ENCODE measurements at places on chromosomes 16 and 17.

DNA sequence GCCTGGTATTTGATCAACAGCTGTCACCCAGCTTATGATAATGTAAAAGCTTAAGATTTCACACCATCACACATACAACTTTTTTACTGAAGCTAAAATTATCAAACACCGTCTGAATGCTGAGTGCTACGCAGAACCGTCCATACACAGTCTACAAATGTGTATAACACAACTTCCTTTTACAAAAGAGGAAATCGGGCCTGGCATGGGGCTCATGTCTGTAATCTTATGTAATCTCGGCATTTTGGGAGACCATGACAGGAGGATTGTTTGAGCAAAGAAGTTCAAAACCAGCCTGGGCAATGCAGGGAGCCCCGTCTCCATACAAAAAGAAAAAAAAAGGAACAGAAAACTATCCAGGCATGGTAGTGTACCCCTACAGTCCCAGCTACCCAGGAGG, 19.6 kb upstream of the QRICH2 start:
- no peak for DNase-seq
- H3K27ac ChIP-seq, result no peak overlapping the region
- H3K4me1 ChIP-seq, result no peaks in the 10 kb centered on the region
- no peaks in the 10 kb centered on the region for H3K27me3 ChIP-seq

GRCh38 chr16:67499106-67499505, 15.8 kb upstream of the AGRP start:
- no peaks in the 10 kb centered on the region for H3K27me3 ChIP-seq
- H3K4me1 ChIP-seq, result no peaks in the 10 kb centered on the region
- no peak overlapping the region for H3K27ac ChIP-seq
- H3K4me3 ChIP-seq, result no peak overlapping the region
- no peak for DNase-seq

- H3K4me1 ChIP-seq, result peaks cover 12% of the 10 kb centered on the region
- H3K27me3 ChIP-seq, result no peaks in the 10 kb centered on the region
- no peak overlapping the region for H3K4me3 ChIP-seq
- DNase-seq, result peak; percentile 92
These were observed 11.3 kb downstream of the MCRIP1 start for GRCh38 chr17:81821603-81822311.

- H3K4me1 ChIP-seq, result no peaks in the 10 kb centered on the region
- no peaks in the 10 kb centered on the region for H3K27me3 ChIP-seq
- H3K4me3 ChIP-seq, result no peak overlapping the region
- DNase-seq, result no peak
These were observed 90.9 kb upstream of the EEF2KMT start for GRCh38 chr16:5188318-5188988.

DNA sequence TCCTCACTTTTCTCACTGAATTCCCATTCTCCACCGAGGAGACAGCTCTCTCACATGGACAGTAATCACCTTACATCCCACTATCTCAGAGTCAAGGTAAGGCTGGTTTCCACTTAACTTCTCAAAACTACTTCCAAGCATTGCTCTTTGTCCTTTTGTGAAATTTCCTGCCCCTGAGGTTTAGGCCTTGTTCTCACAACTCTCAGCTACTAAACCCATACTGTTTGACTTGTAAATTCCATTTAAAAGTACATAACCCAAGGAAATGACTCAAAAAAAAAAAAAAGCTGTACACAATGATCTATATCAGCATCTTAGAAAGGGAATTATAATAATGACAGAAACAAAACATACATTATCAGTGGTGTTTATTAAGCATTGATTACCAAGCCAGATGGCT, 8.8 kb downstream of the CDC27 start:
- no peak overlapping the region for H3K4me3 ChIP-seq
- H3K4me1 ChIP-seq, result peaks cover 3% of the 10 kb centered on the region
- H3K27me3 ChIP-seq, result no peaks in the 10 kb centered on the region
- no peak overlapping the region for H3K27ac ChIP-seq

DNA sequence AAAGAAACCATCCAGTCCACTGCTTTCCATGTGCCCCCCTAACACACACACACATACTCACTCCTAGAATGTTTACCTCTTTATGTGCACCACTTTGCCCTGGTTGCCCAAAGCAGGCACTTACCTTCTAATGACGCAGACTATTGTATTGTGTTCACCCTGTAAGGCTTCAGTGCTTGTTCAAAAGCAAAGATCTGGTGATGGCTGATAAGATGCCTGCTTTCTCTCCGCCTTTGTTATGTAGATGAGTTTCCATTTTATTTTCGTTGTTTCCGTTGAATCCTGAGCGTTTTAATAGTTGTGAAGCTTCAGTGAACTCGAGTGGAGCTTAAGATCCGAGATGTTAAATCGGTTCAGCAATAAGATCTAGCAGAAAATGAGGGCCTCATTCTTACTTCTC, 452.7 kb downstream of the TMEM114 start:
- no peaks in the 10 kb centered on the region for H3K4me1 ChIP-seq
- no peak overlapping the region for H3K4me3 ChIP-seq
- no peaks in the 10 kb centered on the region for H3K36me3 ChIP-seq

GRCh38 chr17:50807009-50807408, 28.4 kb upstream of the WFIKKN2 start:
- DNase-seq, result no peak
- H3K27me3 ChIP-seq, result no peaks in the 10 kb centered on the region
- no peak overlapping the region for H3K27ac ChIP-seq
- H3K4me3 ChIP-seq, result no peak overlapping the region
- no peaks in the 10 kb centered on the region for H3K4me1 ChIP-seq

GRCh38 chr17:76156662-76156991, 15.6 kb upstream of the FOXJ1 start:
- DNase-seq, result no peak
- H3K27ac ChIP-seq, result no peak overlapping the region
- H3K4me3 ChIP-seq, result no peak overlapping the region
- peaks cover 10% of the 10 kb centered on the region for H3K4me1 ChIP-seq

DNA sequence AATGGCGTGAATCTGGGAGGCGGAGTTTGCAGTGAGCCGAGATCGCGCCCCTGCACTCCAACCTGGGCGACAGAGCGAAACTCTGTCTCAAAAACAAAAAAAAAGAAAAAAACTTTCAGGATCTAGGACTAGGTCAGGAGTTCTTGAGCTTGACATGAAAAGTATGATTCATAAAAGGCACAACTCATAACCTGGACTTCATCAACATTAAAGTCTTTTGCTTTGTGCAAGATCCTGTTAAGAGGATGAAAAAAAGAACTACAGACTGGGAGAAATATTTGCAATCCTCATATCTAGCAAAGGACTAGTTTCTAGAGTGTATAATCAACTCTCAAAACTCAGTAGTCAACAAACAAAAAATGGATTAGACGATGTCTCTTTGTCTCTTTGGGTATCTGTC, 40.0 kb downstream of the TBC1D16 start:
- H3K27ac ChIP-seq, result no peak overlapping the region
- H3K36me3 ChIP-seq, result no peaks in the 10 kb centered on the region
- H3K27me3 ChIP-seq, result no peaks in the 10 kb centered on the region
- H3K4me1 ChIP-seq, result peaks cover 25% of the 10 kb centered on the region
- no peak overlapping the region for H3K4me3 ChIP-seq
- DNase-seq, result no peak

GRCh38 chr17:21214777-21215541, 998 bp upstream of the TMEM11 start:
- H3K36me3 ChIP-seq, result no peaks in the 10 kb centered on the region
- no peak for DNase-seq
- peak overlapping the region; percentile 93 for H3K4me3 ChIP-seq
- no peaks in the 10 kb centered on the region for H3K27me3 ChIP-seq

GRCh38 chr17:82412535-82413520, 5.3 kb upstream of the HEXD start:
- H3K4me1 ChIP-seq, result peaks cover 6% of the 10 kb centered on the region
- DNase-seq, result no peak
- no peaks in the 10 kb centered on the region for H3K27me3 ChIP-seq
- H3K27ac ChIP-seq, result no peak overlapping the region
- no peaks in the 10 kb centered on the region for H3K36me3 ChIP-seq
- H3K4me3 ChIP-seq, result no peak overlapping the region

DNA sequence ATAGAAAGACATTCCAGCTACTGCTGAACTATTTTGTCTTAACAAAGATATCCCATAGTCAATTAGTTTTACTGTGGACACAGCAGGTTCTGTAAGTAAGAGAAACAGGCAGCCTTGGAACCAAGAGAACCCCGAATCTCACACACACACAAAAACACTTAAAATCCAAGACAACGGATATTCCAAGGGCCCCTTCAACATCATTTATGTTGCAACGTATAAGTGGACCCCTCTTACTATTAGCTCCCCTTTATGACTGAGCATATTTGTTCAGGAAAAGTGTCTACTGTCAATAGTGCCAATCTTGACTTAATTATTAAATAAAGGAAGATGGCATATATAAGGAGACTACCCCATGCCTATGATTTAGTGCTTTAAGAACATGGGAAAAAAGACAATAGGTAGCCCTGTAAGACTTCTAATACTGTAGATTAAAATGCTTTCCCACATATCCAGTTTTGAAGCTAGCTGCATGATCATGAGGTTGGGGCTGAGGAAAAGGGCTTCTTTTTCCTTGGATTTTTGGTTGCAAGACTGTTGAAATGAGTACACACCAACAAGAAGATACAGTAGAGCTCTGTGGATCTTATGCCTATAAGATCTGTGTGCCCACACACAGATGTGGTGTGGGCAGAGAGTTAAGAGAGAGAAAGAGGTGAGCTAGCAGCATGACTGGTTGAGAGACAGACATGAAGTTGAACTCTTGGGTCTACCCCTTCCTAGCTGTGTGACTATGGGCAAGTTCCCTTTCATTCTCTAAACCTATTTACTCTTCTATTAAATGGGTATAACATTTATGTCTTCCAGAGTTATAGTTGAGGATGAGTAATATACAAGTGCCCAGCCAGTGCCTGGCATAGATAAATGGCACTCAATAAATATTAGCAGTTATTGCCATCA, 3.0 kb downstream of the MMD start:
- no peaks in the 10 kb centered on the region for H3K4me1 ChIP-seq
- no peaks in the 10 kb centered on the region for H3K36me3 ChIP-seq
- H3K27me3 ChIP-seq, result no peaks in the 10 kb centered on the region
- no peak for DNase-seq
- H3K27ac ChIP-seq, result no peak overlapping the region

GRCh38 chr17:68288804-68289203, 2.1 kb downstream of the SLC16A6 start:
- H3K36me3 ChIP-seq, result no peaks in the 10 kb centered on the region
- H3K27ac ChIP-seq, result no peak overlapping the region
- no peaks in the 10 kb centered on the region for H3K27me3 ChIP-seq
- no peak for DNase-seq
- H3K4me1 ChIP-seq, result peaks cover 5% of the 10 kb centered on the region
- H3K4me3 ChIP-seq, result no peak overlapping the region

- no peaks in the 10 kb centered on the region for H3K27me3 ChIP-seq
- H3K4me3 ChIP-seq, result no peak overlapping the region
- no peak for DNase-seq
These were observed 9.3 kb upstream of the METRNL start for GRCh38 chr17:83069931-83070742.

DNA sequence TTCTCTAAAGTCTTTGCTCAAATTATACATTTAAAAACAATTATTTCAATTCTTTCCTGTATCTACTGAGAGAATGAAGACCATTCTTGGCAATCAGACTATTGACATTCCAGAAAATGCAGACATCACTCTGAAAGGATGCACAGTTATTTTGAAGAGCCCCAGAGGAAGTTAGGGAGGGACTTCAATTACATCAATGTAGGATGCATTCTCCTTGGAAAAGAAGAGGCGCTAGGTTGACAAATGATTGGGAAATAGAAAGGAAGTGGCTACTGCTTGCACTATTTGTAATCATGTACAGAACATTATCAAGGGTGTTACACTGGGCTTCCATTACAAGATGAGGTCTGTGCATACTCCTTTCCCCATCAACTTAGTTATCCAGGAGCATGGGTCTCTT, 74.3 kb downstream of the SSH2 start:
- H3K27me3 ChIP-seq, result no peaks in the 10 kb centered on the region
- no peak overlapping the region for H3K4me3 ChIP-seq
- DNase-seq, result no peak
- no peaks in the 10 kb centered on the region for H3K36me3 ChIP-seq

- DNase-seq, result no peak
- H3K4me1 ChIP-seq, result peaks cover 7% of the 10 kb centered on the region
- no peak overlapping the region for H3K4me3 ChIP-seq
- peaks cover 3% of the 10 kb centered on the region for H3K36me3 ChIP-seq
- H3K27me3 ChIP-seq, result no peaks in the 10 kb centered on the region
- no peak overlapping the region for H3K27ac ChIP-seq
These were observed 10.1 kb downstream of the KCTD5 start for GRCh38 chr16:2692251-2692947.

DNA sequence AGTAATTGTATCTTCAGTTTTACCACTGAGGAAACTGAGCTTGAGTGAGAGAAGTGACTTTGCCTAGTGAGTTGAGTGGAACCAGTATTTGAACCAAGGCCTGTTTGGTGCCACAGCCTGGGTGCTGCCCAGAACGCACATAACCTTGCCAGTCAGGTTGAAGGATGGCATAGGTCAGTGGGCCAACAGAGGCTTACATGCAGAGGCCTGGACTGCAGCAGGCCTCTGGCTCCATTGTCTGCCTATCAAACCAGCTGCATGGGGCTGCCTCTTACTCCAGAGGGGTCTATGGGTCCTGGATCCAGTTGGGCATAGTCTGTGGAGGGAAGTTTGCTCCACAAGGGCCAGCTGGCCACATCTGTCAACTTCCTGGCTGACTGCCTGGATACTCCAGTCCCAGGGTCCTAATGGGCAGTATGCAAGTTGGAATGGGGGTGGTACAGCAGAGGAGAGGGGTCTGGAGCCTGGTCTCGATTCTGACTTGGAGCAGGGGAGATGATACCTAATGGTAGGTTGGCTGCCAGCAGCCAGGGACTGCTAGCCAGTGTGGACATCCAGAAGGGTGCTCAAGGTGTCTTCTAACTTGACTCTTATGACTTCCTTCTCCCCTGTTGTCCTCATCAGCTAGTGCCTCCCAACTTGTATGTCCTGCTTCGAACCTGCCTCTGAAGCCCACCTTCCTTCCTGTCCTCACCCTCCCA, 11.1 kb upstream of the RNF112 start:
- DNase-seq, result no peak
- H3K4me3 ChIP-seq, result no peak overlapping the region

- no peak for DNase-seq
- no peaks in the 10 kb centered on the region for H3K27me3 ChIP-seq
- no peaks in the 10 kb centered on the region for H3K4me1 ChIP-seq
- H3K36me3 ChIP-seq, result no peaks in the 10 kb centered on the region
These were observed 12.1 kb downstream of the UBE2O start for GRCh38 chr17:76440751-76441362.

- no peaks in the 10 kb centered on the region for H3K36me3 ChIP-seq
- H3K4me1 ChIP-seq, result no peaks in the 10 kb centered on the region
- H3K27ac ChIP-seq, result no peak overlapping the region
- DNase-seq, result peak; percentile 48
- no peak overlapping the region for H3K4me3 ChIP-seq
- no peaks in the 10 kb centered on the region for H3K27me3 ChIP-seq
These were observed 189.9 kb downstream of the FTO start for GRCh38 chr16:53893731-53894435.

- no peaks in the 10 kb centered on the region for H3K36me3 ChIP-seq
- DNase-seq, result no peak
- no peak overlapping the region for H3K4me3 ChIP-seq
- H3K27ac ChIP-seq, result no peak overlapping the region
- H3K4me1 ChIP-seq, result no peaks in the 10 kb centered on the region
These were observed 19.4 kb upstream of the ZNF469 start for GRCh38 chr16:88363239-88363891.

Data from prostate gland (tissue), 2 donors.